ENCODE measurements at places on chromosomes 12 and 14.

GRCh38 chr12:71162832-71163763, 5.3 kb upstream of the TSPAN8 start:
- no peak for DNase-seq
- H3K27ac ChIP-seq = no peak overlapping the region
- no peaks in the 10 kb centered on the region for H3K36me3 ChIP-seq
- H3K27me3 ChIP-seq = no peaks in the 10 kb centered on the region
- H3K4me3 ChIP-seq = no peak overlapping the region
- no peaks in the 10 kb centered on the region for H3K4me1 ChIP-seq

- no peak overlapping the region for H3K27ac ChIP-seq
- H3K4me3 ChIP-seq = no peak overlapping the region
- peak; percentile 14 for DNase-seq
- no peaks in the 10 kb centered on the region for H3K36me3 ChIP-seq
- H3K27me3 ChIP-seq = no peaks in the 10 kb centered on the region
Observed at GRCh38 chr12:113932381-113933196, 33.5 kb downstream of the RBM19 start.

- H3K4me1 ChIP-seq = no peaks in the 10 kb centered on the region
- H3K36me3 ChIP-seq = no peaks in the 10 kb centered on the region
- no peak overlapping the region for H3K27ac ChIP-seq
- no peak overlapping the region for H3K4me3 ChIP-seq
Observed at GRCh38 chr14:86798330-86798729, 1194.7 kb downstream of the GALC start.

- DNase-seq = peak; percentile 95
- peak overlapping the region; percentile 63 for H3K27ac ChIP-seq
- H3K36me3 ChIP-seq = no peaks in the 10 kb centered on the region
- no peaks in the 10 kb centered on the region for H3K27me3 ChIP-seq
- peaks cover 21% of the 10 kb centered on the region for H3K4me1 ChIP-seq
Observed at GRCh38 chr12:127588249-127588648, 678.7 kb upstream of the TMEM132C start.

DNA sequence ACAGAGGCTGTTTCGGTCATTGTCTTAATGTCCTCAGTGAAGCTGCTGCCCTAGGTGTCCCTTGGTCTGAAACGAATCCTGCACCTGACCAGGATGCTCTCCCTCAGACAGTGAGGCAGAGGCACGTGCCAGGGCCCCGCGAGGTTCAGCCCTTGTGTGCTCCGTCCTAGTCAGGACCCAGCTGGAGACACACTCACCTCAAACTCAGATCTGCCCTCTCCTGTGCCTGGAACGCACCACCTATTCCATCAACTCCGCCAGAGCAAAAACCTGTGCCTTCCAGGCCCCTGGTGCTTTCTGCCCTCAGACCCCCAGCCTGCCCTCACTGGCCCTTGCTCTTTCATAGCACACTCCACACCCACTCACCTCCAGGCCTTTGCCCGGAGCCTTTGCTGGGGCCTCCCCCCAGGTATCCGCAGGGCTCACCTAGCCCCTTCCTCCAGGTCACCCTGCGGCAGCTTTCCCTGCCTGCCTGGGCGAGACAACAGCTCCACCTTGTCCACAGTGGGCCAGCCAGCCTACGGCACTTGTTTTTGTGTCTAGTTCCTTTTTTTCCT, 150.6 kb downstream of the BCL11B start:
- H3K27me3 ChIP-seq = no peaks in the 10 kb centered on the region
- no peak for DNase-seq
- no peak overlapping the region for H3K27ac ChIP-seq
- no peaks in the 10 kb centered on the region for H3K4me1 ChIP-seq
- H3K4me3 ChIP-seq = no peak overlapping the region

DNA sequence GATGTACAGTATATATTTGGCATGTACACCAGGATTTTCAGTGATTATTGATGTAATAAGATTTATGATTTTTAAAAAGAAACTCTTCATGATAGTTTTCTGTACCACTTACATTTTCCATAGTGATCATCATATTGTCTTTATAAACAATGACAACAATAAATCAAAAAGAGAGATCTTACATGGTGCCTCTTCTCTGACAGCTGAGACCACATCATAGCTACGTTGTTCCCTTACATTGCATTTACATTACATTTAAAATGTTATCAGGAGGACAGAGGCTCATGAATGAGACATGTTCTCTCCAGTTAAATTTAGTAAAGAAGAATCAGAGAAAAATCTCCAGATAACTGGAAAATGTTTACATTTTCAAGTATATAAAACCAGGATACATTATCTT, 112.4 kb downstream of the PRKCH start:
- no peak for DNase-seq
- H3K4me1 ChIP-seq = peaks cover 2% of the 10 kb centered on the region
- no peak overlapping the region for H3K4me3 ChIP-seq
- no peaks in the 10 kb centered on the region for H3K36me3 ChIP-seq
- peaks cover 39% of the 10 kb centered on the region for H3K27me3 ChIP-seq

- peak; percentile 81 for DNase-seq
- no peaks in the 10 kb centered on the region for H3K27me3 ChIP-seq
- H3K4me3 ChIP-seq = no peak overlapping the region
- H3K4me1 ChIP-seq = no peaks in the 10 kb centered on the region
- peaks cover 25% of the 10 kb centered on the region for H3K36me3 ChIP-seq
- H3K27ac ChIP-seq = no peak overlapping the region
Observed at GRCh38 chr14:74804219-74804825, 41.2 kb downstream of the YLPM1 start.

DNA sequence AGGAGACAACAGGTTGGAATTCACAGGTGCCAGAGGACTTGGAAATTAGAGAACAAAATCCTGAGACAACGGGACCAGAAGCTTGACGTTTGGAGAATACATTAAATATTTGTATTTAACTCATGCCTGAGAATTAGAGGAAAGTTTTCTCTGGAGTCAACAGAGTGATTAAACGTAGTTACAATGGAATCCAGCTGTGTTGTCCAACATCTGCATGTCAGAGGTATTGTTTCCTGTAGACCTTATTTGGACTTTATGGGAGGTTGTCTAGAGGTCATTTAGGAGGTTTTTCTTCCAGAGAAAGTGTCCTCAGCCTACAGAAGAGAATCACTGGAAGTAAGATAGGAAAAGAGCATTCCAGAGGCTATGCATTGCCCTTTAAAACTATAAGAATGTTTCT, 45.1 kb upstream of the RERGL start:
- H3K36me3 ChIP-seq = no peaks in the 10 kb centered on the region
- H3K4me3 ChIP-seq = peak overlapping the region; percentile 39
- DNase-seq = peak; percentile 4
- H3K27ac ChIP-seq = no peak overlapping the region

- H3K4me3 ChIP-seq = no peak overlapping the region
- no peaks in the 10 kb centered on the region for H3K4me1 ChIP-seq
- no peak for DNase-seq
- no peaks in the 10 kb centered on the region for H3K36me3 ChIP-seq
- no peak overlapping the region for H3K27ac ChIP-seq
- H3K27me3 ChIP-seq = no peaks in the 10 kb centered on the region
Observed at GRCh38 chr12:128513831-128514230, 246.9 kb downstream of the TMEM132C start.

GRCh38 chr12:87066326-87066725, 810.1 kb upstream of the MGAT4C start:
- no peaks in the 10 kb centered on the region for H3K36me3 ChIP-seq
- H3K27me3 ChIP-seq = no peaks in the 10 kb centered on the region
- no peak overlapping the region for H3K4me3 ChIP-seq
- H3K4me1 ChIP-seq = no peaks in the 10 kb centered on the region

DNA sequence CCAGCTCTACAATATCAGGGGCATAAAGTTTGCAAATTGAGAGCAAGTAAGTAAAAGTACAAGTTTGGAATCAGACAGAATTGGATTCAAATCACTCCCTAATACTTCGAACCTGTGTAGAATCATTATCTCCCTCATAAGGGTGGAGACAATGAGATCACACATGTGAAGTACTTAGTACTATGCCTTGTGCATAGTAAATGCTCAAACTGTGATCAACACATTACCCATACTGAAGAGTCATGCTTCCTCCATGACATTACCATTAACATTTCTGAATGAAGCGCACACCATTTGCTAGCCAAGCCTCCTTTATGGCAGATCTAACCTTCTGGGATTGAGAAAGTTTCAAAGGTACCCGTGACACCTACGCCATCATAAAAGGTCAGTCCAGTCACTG, 26.6 kb upstream of the NRDE2 start:
- no peak overlapping the region for H3K27ac ChIP-seq
- H3K36me3 ChIP-seq = no peaks in the 10 kb centered on the region
- H3K4me1 ChIP-seq = no peaks in the 10 kb centered on the region
- peaks cover 13% of the 10 kb centered on the region for H3K27me3 ChIP-seq

DNA sequence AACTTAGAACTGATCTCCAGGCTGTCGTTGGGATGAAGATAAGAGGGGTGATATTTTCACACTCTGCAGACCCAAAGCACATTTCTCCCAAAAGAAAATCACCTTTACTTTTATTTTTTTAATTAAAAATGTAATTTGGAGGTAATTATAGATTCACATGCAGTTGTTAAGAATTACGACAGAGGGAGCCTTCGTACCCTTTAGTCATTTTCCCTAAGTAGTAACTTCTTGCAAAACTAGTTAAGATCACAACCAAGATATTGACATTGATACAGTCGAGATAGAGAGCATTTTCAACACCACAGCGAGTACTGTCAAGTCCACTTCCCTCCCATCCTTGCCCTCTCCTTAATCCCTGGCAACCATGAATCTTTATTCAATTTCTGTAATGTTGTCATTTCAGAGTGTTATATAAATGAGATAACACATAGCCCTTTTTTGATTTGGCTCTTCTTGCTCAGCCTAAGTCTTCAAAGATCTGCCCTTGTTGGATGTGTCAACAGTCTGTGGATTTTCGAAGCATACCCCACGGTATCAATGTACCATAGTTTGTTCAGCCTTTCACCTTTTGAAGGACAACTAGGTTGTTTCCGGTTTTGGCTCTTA, 39.6 kb downstream of the DNAH10 start:
- peak; percentile 56 for DNase-seq
- H3K27me3 ChIP-seq = 0 out of 2 replicates have a peak, but pooled peaks cover 3% of the 10 kb centered on the region
- no peak overlapping the region for H3K4me3 ChIP-seq
- no peaks in the 10 kb centered on the region for H3K36me3 ChIP-seq

GRCh38 chr12:108309674-108310312, 29.3 kb downstream of the CMKLR1 start:
- no peak overlapping the region for H3K4me3 ChIP-seq
- H3K27me3 ChIP-seq = no peaks in the 10 kb centered on the region
- DNase-seq = no peak
- H3K36me3 ChIP-seq = no peaks in the 10 kb centered on the region
- H3K27ac ChIP-seq = no peak overlapping the region
- H3K4me1 ChIP-seq = peaks cover 38% of the 10 kb centered on the region

GRCh38 chr14:47226877-47227520, 448.4 kb downstream of the MDGA2 start:
- no peaks in the 10 kb centered on the region for H3K4me1 ChIP-seq
- no peak for DNase-seq
- no peaks in the 10 kb centered on the region for H3K36me3 ChIP-seq
- no peak overlapping the region for H3K4me3 ChIP-seq
- H3K27ac ChIP-seq = no peak overlapping the region

- peak overlapping the region; percentile 21 for H3K4me3 ChIP-seq
- DNase-seq = peak; percentile 75
- peak overlapping the region; percentile 85 for H3K27ac ChIP-seq
- H3K4me1 ChIP-seq = peaks cover 66% of the 10 kb centered on the region
- no peaks in the 10 kb centered on the region for H3K27me3 ChIP-seq
- no peaks in the 10 kb centered on the region for H3K36me3 ChIP-seq
Observed at GRCh38 chr14:65002586-65003210, 16.0 kb downstream of the FNTB start.

DNA sequence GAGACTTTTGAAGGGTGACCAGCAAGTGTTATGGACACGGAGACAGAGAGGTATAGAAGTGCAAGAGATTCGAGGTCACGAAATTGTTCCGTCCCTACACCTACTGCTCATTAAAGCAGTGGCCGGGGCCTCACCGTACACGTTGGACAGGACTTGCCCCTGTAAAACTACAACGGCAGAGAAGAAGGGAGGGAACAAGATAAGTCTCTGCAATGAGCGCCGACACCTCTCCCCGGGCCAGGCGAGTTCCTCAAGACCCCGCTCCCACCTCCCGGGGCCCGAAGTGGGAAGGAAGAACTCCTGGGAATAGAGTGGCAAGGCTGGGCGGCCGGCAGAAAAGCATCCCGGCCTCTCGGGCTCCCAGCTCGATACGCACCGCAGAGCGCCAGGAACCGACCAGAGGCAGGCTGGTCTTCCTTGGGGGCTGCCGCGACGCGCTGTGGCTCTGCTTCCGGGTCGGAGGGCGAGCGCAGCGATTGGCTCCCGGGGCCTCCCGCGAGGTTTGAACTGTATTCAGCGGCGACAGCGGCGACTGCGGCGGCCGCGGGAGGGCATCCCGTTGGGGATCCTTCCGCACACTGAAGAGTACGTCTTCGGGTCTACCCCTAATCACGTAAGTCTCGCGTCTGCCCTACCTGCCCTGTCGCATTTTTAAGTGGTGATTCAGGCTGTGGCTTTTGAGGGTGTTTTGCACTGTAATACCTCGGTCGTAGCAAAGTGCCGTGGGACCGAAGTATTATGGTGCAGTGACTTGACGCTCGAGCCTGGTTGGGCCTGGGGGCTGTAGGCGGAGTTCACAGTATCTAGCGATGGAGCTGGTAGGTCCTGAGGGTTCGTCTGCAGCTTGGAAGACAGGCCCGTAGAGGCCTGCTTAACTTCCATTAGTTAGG, at the start of the genes NUP37 and PARPBP:
TSS of gene NUP37 (minus strand) at position 441 of the 890 bp plus-strand sequence. CDS start 1,596 bp downstream, outside the sequence.
TSS of gene PARPBP (plus strand) at position 510 of the 890 bp plus-strand sequence. CDS start 3,706 bp downstream, outside the sequence.
- no peaks in the 10 kb centered on the region for H3K27me3 ChIP-seq
- peak; percentile 96 for DNase-seq
- H3K4me1 ChIP-seq = peaks cover 16% of the 10 kb centered on the region
- H3K4me3 ChIP-seq = peak within 1 kb of the TSS; percentile 97

- no peak overlapping the region for H3K27ac ChIP-seq
- no peaks in the 10 kb centered on the region for H3K4me1 ChIP-seq
- H3K4me3 ChIP-seq = no peak overlapping the region
- no peak for DNase-seq
- H3K36me3 ChIP-seq = no peaks in the 10 kb centered on the region
Observed at GRCh38 chr12:24201258-24201970, 251.9 kb upstream of the SOX5 start.

DNA sequence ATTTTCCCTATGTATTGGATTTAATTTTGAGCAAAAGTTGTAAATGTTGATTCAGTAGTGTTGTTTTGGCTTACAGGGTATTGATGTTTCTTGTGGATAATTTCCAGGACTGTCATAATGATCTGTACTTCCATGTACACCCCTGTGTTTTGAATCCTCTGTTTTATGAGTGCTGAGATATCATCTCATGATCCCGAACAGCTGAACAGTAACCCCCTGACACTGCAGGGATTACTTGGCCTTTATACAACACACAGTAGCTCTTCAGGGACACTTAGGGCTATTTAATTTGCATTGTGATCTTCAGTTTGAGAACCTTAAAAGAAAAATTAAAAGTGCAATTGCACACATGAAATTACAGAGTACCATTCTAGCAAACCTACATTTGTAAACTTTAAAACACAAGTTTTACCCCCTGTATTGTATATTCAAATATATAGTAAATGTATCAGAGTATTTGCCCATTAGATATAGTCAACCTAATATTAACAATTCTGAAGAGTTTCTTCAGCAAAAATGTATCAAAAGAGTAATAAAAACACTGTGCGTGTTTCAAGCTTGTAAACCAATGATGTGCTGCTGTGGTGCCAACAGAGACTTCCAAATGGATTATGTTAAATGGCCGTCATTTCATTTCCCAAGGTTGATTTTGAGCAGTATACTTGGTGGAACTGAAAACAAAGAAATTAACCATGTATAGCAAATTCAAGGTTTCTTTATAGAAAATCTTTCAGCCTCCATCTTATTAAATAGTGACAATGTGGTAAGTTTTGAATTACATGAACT, 27.9 kb upstream of the MYF6 start:
- no peaks in the 10 kb centered on the region for H3K4me1 ChIP-seq
- no peak for DNase-seq
- H3K27ac ChIP-seq = no peak overlapping the region
- H3K4me3 ChIP-seq = no peak overlapping the region
